AG08396 (cell line): ENCODE measurements at places on chromosomes 7 and 10.

- no peak for DNase-seq
These were observed 225.0 kb downstream of the AUTS2 start for GRCh38 chr7:69823151-69823744.

DNA sequence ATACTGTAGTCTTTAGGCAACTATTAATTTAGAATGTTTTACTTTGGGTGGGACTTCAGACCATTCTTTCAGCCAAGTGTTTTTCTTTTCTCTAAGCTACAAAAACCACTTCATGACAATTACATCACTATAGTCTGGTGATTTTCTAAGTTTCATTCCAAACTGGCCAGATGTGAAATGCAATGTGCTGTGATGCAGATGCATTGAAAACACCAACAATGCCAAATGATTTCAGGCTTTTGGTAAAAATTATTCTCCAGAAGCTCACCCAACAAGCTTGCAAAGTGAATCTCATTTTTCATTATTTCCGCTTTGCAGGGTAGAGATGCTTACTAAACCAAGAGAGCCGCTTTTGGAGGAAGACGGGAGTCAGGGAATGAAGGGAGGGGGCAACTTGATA lies 118.4 kb upstream of the ANK3 start:
- no peak for DNase-seq

DNA sequence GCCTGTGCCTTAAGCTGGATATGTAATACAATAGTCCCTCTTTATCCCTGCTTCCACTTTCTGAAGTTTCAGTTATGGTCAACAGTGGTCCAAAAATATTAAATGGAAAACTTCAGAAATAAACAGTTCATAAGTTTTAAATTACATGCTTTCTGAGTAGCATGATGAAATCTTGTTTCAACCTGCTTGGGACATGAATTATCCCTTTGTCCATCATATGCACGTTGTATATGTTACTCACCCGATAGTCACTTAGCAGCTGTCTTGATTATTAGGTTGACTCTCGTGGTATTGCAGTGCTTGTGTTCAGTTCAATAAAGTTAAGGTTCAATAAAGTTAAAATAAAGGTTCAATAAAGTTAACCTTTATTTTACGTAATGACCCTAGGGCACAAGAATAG lies 25.5 kb downstream of the C1GALT1 start:
- DNase-seq: no peak

DNA sequence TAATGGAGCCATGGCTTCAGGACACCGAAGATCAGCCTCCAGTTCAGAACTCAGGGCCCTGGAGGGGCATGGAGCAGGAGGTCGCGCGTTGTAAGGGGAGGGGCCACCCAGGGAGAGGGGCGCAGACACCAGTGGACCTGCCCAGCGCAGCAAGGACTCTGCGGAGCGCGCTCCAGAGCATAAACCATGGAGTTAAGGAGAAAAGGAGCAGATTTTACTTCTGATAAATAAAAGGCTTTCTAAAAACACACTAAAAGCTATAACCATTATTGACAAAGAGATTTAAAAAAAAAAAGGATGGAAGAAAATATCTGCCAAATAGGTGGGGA lies 10.5 kb downstream of the CALY start:
- no peak for DNase-seq

DNA sequence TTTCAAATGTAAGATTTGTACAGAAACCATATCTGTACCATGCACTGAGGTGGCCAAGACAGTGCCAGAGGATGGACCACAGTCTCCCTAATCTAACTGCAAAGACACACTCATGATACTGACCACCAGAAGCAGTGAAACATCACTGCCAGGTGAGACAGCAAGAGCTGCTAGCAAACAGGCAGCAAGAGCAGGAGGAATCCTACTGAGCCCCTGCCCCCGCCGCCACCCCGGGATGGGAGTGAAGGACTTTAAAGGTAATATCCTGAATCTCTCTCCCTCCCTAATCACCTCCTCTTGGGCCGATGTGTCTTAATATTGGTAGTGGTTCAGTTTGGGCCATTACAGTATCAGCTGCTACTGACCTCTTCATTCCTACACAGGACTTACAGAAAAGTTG lies 144.3 kb downstream of the XPNPEP1 start:
- DNase-seq: no peak

- DNase-seq: no peak
These were observed 65.5 kb upstream of the TRIM8 start for GRCh38 chr10:102578782-102579181.

DNA sequence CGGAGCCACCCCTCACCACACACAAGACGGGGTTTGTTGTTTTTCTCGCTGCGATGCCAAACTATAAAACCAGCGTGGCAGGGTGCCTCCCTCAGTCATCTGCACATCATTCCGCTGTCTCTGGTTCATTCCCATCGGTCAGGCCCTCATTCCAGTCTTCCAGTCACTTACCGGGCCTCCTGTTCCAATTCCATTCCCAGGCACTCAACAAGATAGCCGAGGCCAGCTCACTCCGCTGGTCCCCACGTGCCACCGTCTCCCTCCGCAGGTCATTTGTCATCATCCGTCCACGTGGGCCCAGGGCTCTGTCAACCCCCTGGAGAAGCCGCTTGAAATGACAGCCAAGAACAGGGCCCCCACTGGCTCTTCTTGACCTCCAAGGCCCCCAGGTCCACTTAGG lies 6.1 kb upstream of the TMEM184A start:
- no peak for DNase-seq

GRCh38 chr10:110919349-110919931 lies at the start of gene SHOC2:
Gene SHOC2 (plus strand): TSS chr10:110919604. CDS start chr10:110964359, 44,755 bp downstream.
- DNase-seq: peak; percentile 77

GRCh38 chr10:100567249-100567648 lies 31.5 kb downstream of the HIF1AN start:
- no peak for DNase-seq

DNA sequence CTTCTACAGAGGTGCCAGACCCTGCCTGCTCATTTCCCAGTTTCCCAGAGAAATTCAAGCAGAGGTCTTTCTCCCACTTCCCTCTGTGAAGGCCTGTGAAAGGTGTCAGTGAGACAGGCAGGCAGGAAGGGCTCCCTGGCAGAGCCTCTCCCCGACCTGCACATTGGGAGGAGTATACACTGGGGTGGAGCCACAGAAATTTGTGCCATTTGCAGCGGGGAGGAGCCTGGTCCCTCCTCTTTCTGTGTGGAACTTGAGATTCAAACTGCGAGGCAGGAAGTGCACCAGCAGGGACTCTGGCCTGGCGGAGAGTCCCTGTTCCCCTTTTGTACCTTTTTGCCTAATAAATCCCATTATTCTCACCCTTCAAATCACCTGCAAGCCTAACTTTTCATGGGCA lies 54.6 kb upstream of the OPN4 start:
- no peak for DNase-seq

- DNase-seq: no peak
These were observed 6.2 kb upstream of the MEST start for GRCh38 chr7:130485734-130486113.

DNA sequence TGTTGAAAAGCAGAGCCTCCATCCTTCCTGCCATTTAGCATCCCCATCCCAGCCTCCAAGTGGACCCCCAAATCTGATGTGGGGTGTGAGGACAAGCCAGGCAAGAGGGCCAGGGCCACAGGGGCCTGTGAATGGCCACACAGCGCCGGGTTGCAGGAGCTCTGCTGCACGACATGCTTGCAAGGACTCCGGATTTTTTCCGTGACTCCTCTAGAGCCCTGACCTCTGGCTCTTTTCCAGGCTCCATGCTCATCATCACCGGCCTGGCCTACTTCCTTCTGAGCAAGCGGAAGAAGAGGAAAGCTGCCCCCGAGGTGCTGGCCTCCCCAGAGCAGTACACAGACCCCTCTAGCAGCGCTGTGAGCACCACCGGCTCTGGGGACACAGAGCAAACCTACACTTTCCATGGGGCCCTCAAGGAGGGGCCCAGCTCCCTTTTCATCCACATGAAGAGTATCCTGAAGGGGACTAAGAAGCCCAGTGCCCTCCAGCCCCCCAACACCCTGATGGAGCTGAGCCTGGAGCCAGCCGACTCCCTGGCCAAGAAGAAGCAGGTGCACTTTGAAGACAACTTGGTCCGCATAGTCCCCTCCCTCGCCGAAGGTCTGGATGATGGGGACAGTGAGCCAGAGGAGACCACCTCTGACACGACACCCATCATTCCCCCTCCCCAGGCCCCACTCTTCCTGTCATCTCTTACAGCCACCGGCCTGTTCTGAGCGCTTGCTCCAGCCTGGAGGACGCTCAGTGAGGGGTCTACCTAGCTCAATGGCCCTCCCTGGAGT lies 23.5 kb downstream of the TMEM72 start:
- no peak for DNase-seq

DNA sequence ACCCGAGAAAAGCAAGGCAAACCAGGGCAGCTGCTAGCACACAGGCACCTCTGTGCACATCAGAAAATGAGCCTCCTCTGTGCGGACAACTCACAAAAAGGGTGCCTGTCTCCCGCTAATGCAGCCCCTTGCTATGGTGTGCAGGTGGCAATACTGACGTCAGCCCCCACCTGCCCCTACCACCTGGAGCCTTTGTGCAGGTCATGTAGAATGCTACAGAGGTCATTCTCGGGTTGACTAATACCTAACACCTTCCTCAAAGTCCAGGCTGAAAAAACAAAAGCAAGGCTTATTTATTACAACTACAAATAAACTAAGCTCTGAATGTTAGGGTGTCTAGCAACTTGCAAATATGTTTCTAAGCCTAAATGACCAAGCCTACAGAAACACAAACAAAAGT lies 13.9 kb downstream of the PIP4K2A start:
- no peak for DNase-seq

DNA sequence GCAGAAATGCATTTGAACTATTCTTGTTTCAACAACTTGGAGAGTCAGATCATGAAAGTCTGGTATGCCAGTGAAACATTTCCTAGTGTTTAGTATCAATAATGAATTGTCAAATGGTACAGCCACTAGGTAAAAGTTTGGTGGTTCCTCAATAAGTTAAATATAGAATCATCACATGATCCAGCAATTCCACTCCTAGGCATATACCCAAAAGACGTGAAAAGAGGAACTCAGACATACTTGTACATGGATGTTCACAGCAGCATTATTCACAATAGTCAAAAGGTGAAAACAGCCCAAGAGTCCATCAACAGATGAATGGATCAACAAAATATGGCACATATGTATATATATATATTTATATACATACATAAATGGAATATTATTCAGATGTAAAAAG lies 67.0 kb upstream of the HPS1 start:
- DNase-seq: no peak

- DNase-seq: no peak
These were observed 64.9 kb upstream of the ADRB1 start for GRCh38 chr10:113978802-113979201.

- DNase-seq: no peak
These were observed 26.7 kb downstream of the ABCB5 start for GRCh38 chr7:20642166-20642565.

DNA sequence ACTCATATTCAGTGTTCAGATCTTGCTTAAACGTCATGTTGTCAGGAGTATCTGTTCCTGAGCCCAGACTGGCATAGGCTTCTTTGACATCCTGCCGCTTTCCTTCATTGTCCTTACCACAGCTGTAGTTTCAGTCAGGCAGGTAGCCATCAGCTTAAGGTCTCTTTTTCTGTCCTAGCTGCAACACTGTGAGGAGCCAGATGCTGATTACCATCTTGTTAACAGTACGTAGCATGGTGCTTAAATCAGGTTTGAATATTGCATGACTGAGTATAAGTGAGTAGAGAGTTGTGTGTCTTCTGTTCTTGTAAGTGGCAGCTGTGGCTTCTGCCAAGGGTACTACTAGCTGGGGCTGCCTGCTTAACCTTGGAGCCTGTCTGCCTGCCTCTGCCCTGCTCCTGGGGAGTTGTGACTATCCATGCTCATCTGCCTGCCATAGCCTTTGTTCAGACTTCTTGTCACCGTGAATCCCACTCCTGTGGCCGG lies 92.6 kb downstream of the MAPK8 start:
- DNase-seq: no peak

- DNase-seq: peak; percentile 90
These were observed 2.2 kb upstream of the GRIFIN start for GRCh38 chr7:2478399-2478785.

DNA sequence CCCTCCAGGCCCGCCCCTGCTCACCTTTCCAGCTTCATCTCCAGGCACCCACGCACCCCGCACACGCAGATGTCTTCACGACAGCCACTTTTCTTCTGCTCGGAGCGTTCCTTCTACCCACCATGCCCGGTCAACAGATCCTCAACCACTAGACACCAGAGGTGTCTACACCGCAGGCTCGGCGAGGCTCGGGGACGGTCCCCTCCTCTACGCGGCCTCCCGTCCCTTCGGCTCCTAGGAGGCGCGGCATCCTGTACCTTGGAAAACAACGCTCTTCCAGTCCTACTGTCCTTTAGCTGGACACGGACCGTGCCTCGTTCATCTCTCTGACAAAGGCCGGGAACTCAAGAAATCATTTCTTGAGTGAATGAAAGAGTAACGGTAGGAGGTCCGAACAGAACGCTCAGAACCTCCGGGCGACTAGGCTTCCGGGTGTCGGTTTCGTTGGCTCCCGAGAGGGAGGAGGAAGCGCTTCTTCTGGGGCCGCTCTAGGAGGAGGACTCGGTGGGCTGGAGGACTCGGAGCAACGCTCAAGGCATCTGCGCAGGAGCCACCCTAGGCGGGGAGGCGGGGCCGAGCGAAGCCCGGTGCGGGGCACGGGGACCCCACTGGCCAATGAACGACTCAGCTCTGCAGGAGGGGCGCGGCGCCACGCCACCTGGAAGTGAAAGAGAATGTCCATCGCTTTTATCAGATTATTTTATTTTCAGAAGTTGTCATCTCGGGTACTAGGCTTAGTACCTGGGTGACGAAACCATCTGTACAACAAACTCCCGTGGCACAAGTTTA lies 7.2 kb upstream of the FIS1 start:
- peak; percentile 96 for DNase-seq

DNA sequence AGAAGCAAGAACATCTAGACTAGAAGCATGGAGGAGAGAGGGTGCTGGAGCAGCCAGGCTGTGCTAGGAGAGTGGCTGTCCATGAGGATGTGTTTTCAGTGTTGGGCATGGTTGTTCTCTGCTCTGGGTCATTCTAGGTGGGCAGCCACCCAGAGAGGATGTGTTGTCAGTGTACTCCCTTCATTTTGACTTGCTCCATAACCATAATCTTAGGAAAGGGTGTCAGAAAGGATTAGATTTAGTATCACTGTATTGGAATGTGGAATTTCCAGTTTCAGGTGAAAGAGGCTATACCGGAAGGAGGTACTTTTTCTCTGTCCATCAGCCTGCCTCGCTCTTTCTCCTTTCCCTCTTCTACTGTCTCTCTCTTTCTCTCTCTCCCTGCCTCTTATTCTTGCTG lies 474.5 kb upstream of the PODXL start:
- DNase-seq: no peak

- peak; percentile 21 for DNase-seq
These were observed 254.8 kb upstream of the CTBP2 start for GRCh38 chr10:125415006-125415633.

DNA sequence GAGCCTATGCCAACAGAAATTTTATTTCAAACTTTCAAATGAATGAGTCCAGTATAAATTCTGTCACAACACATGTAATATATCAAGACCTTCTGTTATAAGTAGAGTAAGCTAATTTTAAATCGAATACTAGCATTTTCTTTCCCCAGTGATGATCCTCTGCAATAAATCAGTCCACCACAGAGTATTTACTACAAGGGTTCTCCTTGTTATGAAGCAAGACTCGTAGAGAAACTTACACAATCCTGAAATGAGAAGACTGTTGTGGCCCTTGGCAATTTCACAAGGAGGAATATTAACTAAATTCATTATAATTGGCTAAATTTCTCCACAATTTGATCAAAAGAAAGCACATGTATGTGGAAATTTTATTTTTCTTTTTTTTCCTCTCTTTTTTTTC lies 312.4 kb upstream of the DGKB start:
- DNase-seq: no peak

GRCh38 chr10:132787495-132788179 lies 1.7 kb upstream of the NKX6-2 start:
- no peak for DNase-seq

- DNase-seq: no peak
These were observed 34.8 kb downstream of the SEMA3E start for GRCh38 chr7:83614112-83614511.
